ENCODE measurements at places on chromosomes 2 and 18. TPM values are rescaled to one million over a fixed set of nuclear protein-coding genes. Genes with fewer than 3 reads are reported as not detected.

NDUFV2 gene
- 91.8 TPM for total RNA-seq

DNA sequence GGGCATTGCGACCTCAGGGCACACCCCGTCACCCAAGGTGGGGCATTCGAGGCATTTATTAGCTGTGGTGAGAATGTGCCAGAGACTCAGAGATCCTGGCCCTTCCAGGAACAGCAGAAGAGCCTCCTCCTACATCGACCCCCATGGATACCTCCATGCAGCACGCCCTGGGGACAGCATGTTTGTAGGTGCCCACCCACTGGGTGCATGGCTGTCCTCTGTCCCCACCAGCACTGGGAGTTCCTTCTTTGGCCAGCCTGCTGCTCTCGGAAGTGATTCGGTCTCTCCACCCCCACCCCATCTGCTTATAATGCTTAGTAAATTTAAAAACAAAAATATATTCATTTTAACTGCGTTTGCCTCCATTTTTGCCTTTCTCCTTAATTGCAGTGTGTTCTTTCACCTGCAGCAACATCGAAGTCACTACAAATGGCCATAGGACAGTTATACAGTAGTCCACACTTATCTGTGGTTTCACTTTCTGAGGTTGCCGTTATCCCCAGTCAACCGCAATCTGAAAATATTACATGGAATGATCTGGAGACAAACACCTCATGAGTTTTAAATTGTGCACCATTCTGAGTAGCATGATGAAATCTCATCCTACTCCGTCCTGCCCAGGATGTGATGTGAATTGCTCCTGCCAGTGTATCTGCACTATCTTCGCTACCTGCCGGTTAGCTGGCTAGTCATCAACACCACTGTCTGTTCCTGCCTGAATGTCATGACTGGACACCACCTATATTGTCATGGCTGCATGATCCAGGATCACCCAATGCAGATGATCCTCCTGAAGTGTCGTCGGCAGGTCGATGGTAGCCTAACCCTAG is 29.6 kb upstream of the ZCCHC2 start:
- no peak for DNase-seq

- no peak for DNase-seq
Measured at GRCh38 chr2:11430729-11431128, 35.2 kb downstream of the E2F6 start.

- no peak for DNase-seq
Measured at GRCh38 chr2:46273919-46274318, 23.3 kb upstream of the EPAS1 start.

ZNF892 gene
- total RNA-seq = 4.8 TPM

CHRNA1 gene
- total RNA-seq = 0.46 TPM

ITPRIPL1 gene
- 5.0 TPM for total RNA-seq

- DNase-seq = no peak
Measured at GRCh38 chr2:158184556-158185343, 83.1 kb downstream of the UPP2 start.

GRCh38 chr2:98928242-98928641 is 7.8 kb downstream of the CRACDL start:
- DNase-seq = no peak

- no peak for DNase-seq
Measured at GRCh38 chr18:28767727-28768211, 590.8 kb upstream of the CDH2 start.

OR6B2 gene
- not detected for total RNA-seq

IL1B gene
- 12.6 TPM for total RNA-seq

GRCh38 chr2:113148606-113149552 is 21.5 kb downstream of the IL1RN start:
- no peak for DNase-seq

- no peak for DNase-seq
Measured at GRCh38 chr2:100983201-100983600, 18.9 kb upstream of the RPL31 start.

DNA sequence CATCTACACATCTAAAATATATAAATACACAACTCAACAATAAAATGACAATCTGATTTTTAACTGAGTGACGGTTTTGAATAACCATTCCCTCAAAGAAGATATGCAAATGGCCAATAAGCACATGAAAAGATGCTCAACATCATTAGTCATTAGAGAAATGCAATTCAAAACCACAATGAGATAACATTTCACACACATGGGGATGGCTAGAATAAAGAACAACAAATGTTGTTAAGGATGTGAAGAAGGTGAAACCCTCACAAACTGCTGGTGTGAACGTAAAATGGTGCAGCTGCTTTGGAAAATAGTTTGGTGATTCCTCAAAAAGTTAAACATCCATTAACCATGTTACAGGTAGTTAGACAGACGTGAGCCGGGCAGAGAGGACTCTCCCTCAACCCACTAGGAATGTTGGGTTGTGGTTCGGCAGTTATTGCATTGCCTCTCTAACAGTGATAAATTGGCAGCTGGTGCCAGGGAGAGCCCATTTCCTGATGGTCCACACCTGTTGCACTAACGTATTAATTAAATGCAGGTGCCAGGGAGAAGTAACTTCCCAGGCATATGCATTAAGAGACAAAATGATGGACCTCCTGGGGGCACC is 22.3 kb upstream of the DUSP2 start:
- no peak for DNase-seq

- DNase-seq = no peak
Measured at GRCh38 chr2:168327328-168327727, 79.9 kb upstream of the STK39 start.

GRCh38 chr2:240946046-240946445 is 39.9 kb downstream of the CROCC2 start:
- DNase-seq = peak; percentile 44

DNA sequence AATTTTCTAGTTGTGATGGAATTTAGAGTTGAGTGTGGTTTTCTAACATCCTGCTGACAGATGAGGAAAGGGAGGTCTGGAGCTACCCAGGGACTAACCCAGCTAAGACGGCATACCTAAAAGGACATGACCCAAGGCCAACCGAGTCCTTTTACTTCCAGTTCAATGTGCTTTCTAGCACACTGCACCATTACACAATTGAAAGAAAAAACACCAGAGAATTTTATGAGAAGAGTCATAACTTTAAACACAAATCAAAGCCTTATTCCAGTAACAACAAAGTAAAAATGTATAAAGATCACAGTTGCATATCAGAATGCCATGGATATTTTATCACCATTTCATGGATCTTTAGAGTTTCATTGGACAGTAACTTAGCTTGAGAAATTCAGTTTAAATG is 480.3 kb downstream of the MEIS1 start:
- no peak for DNase-seq

GRCh38 chr18:23528580-23529472 is 25.5 kb downstream of the RMC1 start:
- DNase-seq = no peak

DNA sequence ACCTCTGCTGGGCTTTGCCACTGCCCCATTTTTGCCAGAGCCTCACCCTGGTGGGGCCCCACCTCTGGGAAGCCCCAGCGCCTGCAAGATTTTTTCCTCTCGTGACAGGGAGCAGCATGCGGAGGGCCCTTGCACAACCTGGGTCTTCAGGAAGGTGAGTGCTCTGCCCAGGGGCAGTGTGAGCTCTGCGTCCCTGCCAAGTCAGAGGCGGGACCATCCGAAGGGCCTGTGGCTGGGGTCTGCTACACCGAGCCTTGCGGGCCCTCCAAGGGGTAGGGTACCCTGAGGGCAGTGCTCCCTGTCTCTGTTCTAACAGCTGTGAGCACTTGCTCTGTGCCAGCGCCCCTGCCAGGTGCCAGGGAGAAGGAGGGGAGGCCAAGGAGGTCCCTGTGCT is 5.8 kb upstream of the ODC1 start:
- no peak for DNase-seq

GRCh38 chr2:176328149-176328548 is 58.9 kb downstream of the MTX2 start:
- no peak for DNase-seq

DNA sequence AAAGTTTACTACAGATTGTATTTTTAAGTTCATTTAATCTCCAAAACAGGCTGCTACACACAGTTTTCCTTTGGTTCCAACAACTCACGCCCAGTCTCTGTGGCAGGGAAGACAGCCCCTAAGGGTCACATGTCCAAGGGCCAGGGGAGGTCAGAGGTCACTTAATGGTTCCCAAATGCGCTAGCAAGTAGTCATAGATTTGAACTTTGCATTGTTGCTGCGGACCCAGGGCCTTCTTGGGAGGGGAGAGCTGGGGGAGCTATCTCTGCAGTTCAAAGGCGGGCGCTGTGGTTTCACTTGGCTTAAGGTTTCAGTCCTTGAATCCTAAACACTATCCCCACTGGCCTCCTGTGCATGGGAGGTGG is 74.8 kb upstream of the ZNF532 start:
- DNase-seq = no peak

- DNase-seq = no peak
Measured at GRCh38 chr2:45640576-45640975, 10.9 kb upstream of the PRKCE start.

ACAA2 gene
- total RNA-seq = 27.0 TPM

POTEF gene
- total RNA-seq = not detected

ACMSD gene
- not detected for total RNA-seq

GRCh38 chr2:126658905-126659561 is 3.1 kb downstream of the GYPC start:
- peak; percentile 92 for DNase-seq

REEP1 gene
- total RNA-seq = 4.2 TPM

GRCh38 chr2:96195410-96196066 is 13.1 kb downstream of the STARD7 start:
- DNase-seq = peak; percentile 31

- DNase-seq = no peak
Measured at GRCh38 chr2:75140288-75140687, 59.0 kb downstream of the TACR1 start.

DNA sequence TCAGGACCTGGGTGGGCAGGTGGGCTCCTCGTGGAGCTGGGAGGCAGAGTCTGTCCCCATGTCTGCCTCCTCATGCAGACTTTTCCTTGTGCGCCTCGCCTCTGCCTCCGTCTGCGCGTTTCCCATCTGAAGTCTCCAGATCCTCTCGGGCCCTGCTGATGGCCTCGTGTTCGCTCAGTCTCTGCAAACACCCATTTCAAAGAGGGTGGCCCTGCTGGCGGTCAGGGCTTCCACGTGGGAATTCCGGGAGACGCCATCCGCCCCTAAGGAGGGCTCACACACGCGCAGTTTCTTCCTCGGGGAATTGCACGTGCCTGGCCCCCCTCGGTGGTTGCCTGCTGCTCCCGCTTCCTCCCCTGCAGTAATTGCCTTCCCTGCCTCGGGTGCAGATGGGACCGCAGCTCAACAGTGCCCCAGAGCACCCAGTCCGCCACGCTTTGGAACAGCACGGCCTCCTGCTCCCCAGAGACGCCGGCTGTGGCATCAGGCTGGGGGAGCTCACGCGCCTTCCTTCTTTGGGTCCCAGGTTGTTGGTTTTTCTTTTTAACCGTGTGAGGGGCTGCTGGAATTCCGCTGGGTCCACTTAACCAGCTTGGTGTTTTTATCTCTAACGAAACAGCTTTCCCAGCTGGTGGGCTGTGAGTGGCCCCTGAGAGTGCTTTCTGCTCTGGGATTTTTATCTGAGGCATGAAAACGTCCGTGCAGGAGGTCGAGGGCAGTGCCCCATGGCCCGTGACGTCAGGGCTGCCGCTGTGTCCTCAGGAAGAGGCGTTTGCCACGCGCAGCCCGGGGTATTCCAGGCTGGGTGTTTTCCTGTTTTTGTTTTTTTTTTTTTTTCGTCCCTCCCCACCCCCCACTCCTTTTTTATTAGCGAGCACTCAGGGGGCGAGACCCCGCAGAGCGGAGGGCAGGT is 16.1 kb downstream of the NFATC1 start:
- peak; percentile 86 for DNase-seq

CFC1 gene
- not detected for total RNA-seq

- no peak for DNase-seq
Measured at GRCh38 chr2:108988796-108989713, at the start of gene EDAR. Gene EDAR (minus strand): TSS chr2:108989220. CDS start chr2:108931014, 58,206 bp downstream.

COA5 gene
- 24.4 TPM for total RNA-seq

GRCh38 chr2:40760071-40760666 is 308.3 kb upstream of the SLC8A1 start:
- DNase-seq = no peak

NT5C1B gene
- total RNA-seq = not detected

UGT1A4 gene
- not detected for total RNA-seq

GRCh38 chr2:176130957-176131847 is 1.7 kb downstream of the HOXD8 start:
- DNase-seq = no peak

All from spleen (tissue), 13 donors.